ENCODE measurements at places on chromosomes 7 and 10.

DNA sequence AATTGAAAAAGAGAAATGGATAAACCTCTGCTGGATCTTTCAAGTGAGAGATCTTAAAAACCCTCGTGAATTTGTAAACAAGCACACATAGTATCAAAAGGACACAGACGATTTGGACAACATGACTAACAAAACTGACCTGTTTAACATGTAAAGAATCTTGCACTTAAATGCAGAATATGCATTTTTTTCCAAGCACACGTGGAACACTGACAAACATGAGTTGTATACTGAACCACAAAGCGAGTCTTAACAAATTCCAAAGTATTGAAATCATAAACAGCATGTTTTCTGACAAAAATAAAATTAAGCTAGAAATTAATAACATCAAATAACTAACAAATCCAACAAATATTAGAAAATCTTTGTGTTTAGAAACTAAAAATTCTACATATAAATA lies 65.0 kb upstream of the ZNF746 start:
- DNase-seq: no peak

GRCh38 chr7:46759711-46760480 lies 822.0 kb downstream of the TNS3 start:
- no peak for DNase-seq

GRCh38 chr7:128812514-128813168 lies 17.6 kb upstream of the FLNC start:
- DNase-seq: no peak

- DNase-seq: no peak
Observed at GRCh38 chr10:108424656-108425055, 1260.2 kb upstream of the SORCS1 start.

DNA sequence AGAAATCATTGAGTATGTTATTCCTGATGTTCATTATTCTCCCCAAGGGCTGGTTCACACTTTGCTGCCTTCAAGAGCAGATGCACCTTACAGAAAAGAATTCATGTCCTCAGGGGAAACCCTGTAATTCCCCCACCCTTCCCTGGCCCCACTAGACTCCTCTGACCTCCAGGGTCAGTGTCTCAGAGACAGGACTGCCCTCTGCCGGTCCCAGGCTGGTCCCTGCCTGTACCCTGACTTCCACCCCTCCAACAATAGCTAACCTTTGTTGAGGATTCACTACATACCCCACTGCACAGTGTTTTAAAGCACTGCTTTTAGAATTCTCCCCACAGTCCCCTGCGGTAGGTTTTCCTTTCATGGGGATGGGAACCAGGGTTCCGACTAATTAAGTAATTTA lies 4.4 kb upstream of the SEPHS1 start:
- DNase-seq: peak; percentile 71

GRCh38 chr7:153027904-153028303 lies 268.4 kb downstream of the ACTR3B start:
- DNase-seq: no peak

DNA sequence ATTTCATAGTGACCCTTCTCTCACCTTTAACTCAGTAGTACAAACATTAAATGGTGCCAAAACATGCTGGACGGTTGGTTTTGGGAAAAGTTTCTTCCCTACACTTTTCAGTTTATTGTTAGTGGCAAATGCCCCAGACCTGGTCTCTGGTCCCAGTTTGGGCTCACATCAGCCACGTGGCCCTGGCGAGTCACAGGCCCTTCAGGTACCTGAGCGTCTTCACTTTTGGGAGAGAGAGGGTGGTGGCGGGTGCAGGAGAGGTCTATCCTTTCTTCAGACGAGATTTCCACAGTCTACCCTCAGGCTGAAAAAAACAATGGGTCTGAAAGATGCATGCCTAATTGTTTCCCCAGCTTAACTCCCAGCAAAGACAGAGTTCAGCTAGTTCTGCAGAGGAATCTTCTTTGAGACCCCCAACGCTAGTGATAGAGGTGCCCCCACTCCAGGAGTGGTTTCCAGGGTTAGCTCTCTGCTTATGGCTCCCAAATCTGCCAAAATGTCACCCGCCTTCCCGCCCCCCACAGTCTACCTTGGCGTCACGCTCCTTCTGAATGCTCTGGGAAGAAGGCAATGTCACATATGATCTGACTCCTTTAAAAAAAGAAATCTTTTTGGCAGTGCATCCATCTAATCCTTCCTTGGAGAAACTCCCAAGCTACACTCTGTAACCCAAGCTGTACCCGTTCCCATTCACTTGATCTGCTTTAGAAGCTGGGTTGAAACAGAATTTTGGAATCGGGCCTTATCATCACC lies 384.8 kb upstream of the FOXK1 start:
- DNase-seq: no peak

GRCh38 chr10:82811621-82812020 lies 936.6 kb downstream of the NRG3 start:
- DNase-seq: peak; percentile 12

DNA sequence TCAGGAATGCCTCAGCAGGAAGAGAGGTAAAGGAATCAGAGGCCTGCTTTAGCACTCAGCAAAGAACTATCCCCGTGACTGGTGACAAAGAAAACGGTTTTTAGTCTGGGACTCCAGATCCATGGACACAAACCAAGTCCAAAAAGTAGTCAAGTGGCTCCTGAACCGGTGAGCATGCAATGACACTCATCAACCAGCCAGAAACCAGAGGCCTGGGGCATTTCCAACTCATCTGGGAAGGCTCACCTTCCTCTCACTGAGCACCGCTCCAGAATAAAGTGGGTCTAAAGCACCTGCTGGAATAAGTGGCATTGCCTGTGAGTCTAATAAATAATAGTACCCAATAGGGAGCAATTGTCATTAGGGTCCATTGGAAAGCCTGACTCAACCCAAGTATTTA lies 17.9 kb upstream of the UCN3 start:
- no peak for DNase-seq

DNA sequence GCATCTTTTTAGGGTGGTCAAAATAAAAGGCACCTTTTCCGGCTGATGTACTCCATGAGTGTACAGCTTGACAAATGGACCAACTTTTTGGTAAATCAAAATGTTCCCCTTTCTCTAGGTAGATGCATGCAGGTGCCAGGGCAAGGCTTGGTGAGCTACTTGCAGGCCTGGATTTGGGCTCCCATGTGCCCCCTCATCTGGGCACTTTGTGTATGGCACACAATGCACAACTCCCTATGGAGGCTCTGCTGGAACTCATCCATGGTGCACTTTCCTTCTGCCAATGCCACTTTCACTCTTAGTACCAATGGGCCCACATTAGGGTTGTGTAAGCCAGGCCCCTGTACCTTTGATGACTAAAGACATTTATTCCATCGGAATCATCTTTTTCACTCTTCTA lies 300.8 kb downstream of the SDHAF3 start:
- no peak for DNase-seq

DNA sequence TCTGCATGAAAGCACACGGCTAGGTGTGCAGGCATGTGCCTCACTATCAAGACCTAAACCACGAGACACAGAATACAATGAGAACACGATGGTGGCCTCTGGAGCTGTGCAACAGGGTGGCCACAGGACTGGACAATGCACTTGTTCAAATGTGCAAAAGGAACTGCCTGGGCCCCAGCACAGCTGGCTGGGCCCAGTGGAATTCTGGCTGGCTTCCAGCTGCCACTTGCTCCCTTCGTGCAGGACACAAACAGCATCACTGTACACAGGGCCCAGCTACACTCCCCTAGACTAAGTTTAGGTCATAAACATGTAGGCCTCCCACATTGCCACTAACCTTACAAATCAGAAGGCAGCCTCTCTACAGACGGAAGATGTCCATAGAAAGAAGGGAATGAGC lies 23.4 kb downstream of the DOCK4 start:
- no peak for DNase-seq

- no peak for DNase-seq
Observed at GRCh38 chr10:44853148-44853734, 57.9 kb upstream of the TMEM72 start.

DNA sequence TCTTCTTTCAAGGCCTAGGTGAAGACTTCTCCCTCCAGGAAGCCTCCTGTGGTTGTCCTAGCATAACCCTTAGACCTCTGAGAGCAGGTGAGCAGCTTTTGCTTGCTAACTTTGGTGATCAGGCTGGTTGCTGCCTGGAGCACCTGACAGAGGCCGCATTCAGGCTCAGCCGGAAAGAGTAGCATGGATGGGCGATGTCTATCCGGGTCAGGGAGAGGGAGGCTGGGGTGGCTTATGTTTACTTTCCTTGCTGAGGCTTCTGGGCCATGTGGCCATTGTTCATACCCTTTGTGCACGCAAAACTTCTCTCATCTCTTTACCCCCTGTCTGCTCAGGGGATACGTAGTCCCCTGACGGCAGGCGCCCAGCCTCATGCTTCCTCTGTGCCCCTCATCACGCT lies 27.4 kb upstream of the PCBD1 start:
- no peak for DNase-seq

- DNase-seq: no peak
Observed at GRCh38 chr7:14639329-14639728, 263.2 kb downstream of the DGKB start.

GRCh38 chr10:77377678-77378352 lies 259.8 kb downstream of the KCNMA1 start:
- DNase-seq: no peak

- no peak for DNase-seq
Observed at GRCh38 chr7:34425194-34425593, 232.8 kb upstream of the NPSR1 start.

DNA sequence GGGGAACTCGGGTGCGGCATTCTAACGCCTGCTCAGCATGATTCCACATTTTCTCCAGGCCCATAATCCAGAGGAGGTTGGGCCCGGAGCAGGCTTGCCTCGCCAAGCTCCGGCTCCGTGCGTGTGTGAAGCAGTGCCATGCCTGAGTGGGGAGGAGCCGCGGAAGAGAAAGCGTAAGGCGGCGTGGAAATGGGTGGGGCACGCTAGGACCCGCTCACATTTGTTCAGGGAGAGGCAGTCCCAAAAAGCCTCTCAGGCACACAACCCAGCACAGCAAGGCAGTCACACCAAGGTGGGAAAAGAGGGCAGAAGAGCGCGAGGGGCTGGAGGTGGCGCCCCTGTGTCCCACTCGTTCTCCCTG lies 695 bp upstream of the VDAC2 start:
- peak; percentile 75 for DNase-seq

GRCh38 chr10:95462740-95463667 lies 98.2 kb downstream of the SORBS1 start:
- DNase-seq: no peak

Data from GM10248 (cell line).